ENCODE measurements at places on chromosomes 6 and 20. TPM values are rescaled to one million over a fixed set of nuclear protein-coding genes. Genes with fewer than 3 reads are reported as not detected.

GRCh38 chr6:35094183-35094582 is 47.0 kb downstream of the TCP11 start:
- H3K36me3 ChIP-seq = peaks cover 2% of the 10 kb centered on the region
- H3K4me1 ChIP-seq = peaks cover 77% of the 10 kb centered on the region
- H3K4me3 ChIP-seq = no peak overlapping the region
- peak overlapping the region; percentile 12 for H3K27ac ChIP-seq
- DNase-seq = no peak
- no peaks in the 10 kb centered on the region for H3K27me3 ChIP-seq

DNA sequence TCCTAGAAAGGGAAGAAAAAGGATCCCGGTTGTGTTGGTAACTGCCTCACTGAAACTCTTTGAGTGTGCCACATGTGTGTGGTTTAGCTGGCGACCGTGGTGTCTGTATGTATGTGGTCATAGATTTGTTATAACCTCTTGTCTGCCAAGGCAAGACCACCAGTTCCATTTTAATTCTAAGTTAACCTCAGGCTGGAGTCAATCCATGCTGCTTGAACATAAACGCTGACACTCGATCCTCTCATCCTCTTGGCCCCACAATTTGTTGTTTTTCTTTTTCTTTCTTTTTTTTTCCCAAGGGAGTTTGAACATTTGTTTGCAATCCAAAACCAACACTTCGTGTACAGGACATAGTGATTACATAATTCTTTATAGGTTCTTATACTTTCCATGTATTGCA is 318.9 kb upstream of the JAG1 start:
- H3K4me1 ChIP-seq = peaks cover 35% of the 10 kb centered on the region
- no peak overlapping the region for H3K4me3 ChIP-seq
- peaks cover 2% of the 10 kb centered on the region for H3K36me3 ChIP-seq
- peak overlapping the region; percentile 62 for H3K27ac ChIP-seq

DNA sequence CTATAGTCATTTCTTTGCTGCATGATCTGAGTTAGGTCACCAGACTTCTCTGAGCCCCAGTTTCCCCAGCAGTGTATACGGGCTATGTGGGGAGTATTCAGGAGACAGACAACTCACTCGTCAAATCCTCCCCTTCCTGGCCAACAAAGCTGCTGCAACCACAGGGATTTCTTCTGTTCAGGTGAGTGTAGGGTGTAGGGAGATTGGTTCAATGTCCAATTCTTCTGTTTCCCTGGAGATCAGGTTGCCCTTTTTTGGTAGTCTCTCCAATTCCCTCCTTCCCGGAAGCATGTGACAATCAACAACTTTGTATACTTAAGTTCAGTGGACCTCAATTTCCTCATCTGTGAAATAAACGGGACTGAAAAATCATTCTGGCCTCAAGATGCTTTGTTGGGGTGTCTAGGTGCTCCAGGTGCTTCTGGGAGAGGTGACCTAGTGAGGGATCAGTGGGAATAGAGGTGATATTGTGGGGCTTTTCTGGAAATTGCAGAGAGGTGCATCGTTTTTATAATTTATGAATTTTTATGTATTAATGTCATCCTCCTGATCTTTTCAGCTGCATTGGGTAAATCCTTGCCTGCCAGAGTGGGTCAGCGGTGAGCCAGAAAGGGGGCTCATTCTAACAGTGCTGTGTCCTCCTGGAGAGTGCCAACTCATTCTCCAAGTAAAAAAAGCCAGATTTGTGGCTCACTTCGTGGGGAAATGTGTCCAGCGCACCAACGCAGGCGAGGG is 594 bp upstream of the CDKN1A start:
- no peak for DNase-seq
- H3K27me3 ChIP-seq = no peaks in the 10 kb centered on the region
- H3K4me3 ChIP-seq = peak overlapping the region; percentile 66
- H3K4me1 ChIP-seq = peaks cover 53% of the 10 kb centered on the region
- peak overlapping the region; percentile 99 for H3K27ac ChIP-seq

The ADGB gene
- not detected for total RNA-seq

DNA sequence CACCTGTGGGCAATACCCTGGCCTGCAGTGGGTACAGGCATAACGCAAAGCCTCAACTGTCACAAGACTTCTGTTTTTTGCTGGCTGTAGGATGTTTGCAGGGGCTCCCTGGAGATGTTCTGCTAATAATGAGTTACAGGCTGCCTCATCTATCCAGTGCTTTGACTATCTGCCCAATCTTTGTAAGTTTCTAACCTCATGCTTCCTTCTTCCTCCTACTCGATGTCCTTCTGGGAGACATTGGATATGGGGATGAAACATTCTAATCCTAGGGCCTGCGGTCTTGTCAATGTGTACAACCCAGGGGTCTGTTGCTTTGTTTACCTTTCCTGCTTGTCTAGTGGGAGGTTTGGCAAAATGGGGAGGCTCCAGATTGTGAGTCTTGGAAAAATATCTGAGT is 136.8 kb upstream of the TCF21 start:
- no peaks in the 10 kb centered on the region for H3K27me3 ChIP-seq
- H3K4me3 ChIP-seq = no peak overlapping the region
- H3K27ac ChIP-seq = peak overlapping the region; percentile 87
- peaks cover 57% of the 10 kb centered on the region for H3K4me1 ChIP-seq
- no peaks in the 10 kb centered on the region for H3K36me3 ChIP-seq

- no peak for DNase-seq
- H3K27ac ChIP-seq = no peak overlapping the region
- H3K4me3 ChIP-seq = no peak overlapping the region
Observed at GRCh38 chr20:53387983-53388675, 205.5 kb downstream of the ZNF217 start.

The GNAS-AS1 gene
- total RNA-seq = 1.1 TPM

GRCh38 chr20:23308024-23308423 is 42.6 kb upstream of the NXT1 start:
- H3K4me1 ChIP-seq = peaks cover 6% of the 10 kb centered on the region
- peaks cover 19% of the 10 kb centered on the region for H3K27me3 ChIP-seq
- DNase-seq = no peak
- no peak overlapping the region for H3K4me3 ChIP-seq
- H3K27ac ChIP-seq = no peak overlapping the region
- H3K36me3 ChIP-seq = no peaks in the 10 kb centered on the region

DNA sequence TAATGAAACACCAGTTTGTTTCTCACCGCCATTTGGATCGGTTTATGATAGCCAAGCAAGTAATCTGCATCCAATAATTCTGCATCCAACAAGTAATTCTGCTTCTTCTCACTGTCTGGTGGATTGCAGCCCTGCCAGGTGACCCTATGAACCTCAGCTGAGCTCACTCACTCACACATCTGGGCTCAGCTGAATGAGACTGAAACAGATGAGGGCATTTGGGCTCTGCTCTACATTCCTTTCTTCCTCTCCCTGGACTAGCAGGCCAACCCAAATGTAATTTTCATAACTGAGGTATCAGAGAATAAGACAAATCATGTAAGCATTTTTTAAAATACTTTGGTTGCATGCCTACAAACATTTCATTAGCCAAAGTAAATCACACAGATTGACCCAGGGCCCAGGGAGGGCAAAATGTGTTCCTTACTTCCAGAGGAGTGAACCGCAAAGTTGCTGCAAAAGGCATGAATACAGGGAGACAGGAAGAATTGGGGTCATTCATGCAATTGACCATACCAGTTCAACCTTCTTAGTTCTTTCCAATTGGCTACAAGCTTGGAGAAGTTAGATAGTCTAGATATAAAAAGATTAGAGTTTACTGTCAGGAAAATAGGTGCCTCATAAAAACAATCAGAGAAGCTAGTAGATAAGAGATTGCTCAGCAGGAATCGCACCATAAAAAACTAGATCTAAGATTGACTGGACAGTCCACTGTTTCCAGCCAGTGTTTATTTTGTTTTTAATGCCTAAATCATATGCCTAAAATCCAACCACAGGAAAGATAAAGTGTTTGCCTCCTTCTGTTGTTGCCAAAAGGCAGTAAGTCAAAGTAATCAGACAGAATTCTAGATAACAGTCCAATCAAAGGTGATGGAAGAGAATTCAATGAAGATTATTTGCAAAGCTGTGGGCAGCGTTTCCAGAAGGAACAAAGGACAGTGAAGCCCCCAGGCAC is 43.7 kb downstream of the CBLN4 start:
- H3K4me3 ChIP-seq = no peak overlapping the region
- no peaks in the 10 kb centered on the region for H3K36me3 ChIP-seq

The MRAP2 gene
- 19.5 TPM for total RNA-seq

DNA sequence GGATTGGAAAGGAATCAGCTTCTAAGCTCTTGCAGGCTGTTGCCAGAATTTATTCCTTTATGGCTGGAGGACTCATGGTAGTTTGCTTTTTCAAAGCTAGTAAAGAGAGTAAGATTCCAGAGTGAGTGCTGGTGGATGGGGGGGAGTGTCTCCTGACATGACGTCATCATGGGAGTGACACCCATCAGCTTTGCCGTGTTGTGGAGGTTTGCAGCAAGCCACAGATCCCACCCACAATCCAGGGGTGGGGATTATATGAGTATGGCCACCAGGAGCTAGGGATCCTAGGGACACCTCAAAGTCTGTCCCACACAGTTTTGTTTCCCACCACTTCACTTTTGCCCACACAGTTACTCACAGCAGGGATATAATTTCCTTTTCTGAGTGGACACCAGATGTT is 28.7 kb upstream of the PMEPA1 start:
- DNase-seq = no peak
- no peak overlapping the region for H3K4me3 ChIP-seq
- H3K4me1 ChIP-seq = peaks cover 11% of the 10 kb centered on the region
- H3K27me3 ChIP-seq = no peaks in the 10 kb centered on the region

The NQO2 gene
- 35.1 TPM for total RNA-seq

GRCh38 chr6:163170294-163170883 is 244.1 kb upstream of the QKI start:
- no peak for DNase-seq
- H3K4me1 ChIP-seq = no peaks in the 10 kb centered on the region
- H3K36me3 ChIP-seq = no peaks in the 10 kb centered on the region
- H3K27me3 ChIP-seq = no peaks in the 10 kb centered on the region
- H3K4me3 ChIP-seq = no peak overlapping the region
- no peak overlapping the region for H3K27ac ChIP-seq

DNA sequence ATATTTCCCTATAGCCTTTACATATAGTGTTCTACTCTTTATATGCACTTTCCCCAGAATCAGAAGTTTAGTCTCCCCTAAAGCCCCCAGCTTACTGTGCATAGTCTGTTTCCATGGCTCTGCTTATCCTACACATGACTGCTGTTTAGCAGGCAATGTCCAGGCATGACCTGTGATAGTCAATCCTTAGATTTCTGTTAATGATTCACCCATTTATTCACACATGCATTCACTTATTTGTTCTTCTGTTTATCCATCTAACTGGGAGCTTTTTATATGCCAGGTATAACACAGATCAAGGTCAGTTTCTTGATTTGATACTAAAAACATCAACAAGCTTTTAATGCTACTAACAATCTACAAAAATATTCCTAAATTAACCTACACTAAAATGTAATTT is 300.8 kb downstream of the PHF3 start:
- no peak overlapping the region for H3K27ac ChIP-seq
- H3K4me3 ChIP-seq = no peak overlapping the region
- H3K4me1 ChIP-seq = no peaks in the 10 kb centered on the region
- peaks cover 7% of the 10 kb centered on the region for H3K27me3 ChIP-seq

DNA sequence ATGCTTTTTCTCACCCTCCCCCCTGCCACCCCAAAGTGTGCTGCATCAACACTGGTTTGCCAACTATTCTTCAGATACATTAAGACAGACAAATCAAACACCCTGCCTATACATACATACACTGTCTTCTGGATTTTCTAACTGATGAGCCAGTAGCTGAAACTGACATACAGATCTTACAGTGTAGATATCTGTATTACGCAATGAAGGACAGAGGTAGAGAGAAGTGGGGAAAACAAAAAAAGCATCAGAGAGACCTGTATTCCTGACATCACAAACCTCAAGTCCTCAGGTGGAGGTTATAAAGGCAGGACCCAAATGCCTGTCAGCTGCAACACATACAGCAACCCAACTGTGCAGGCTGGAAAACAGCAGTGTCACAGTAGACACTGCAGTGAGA is 535.4 kb downstream of the HACE1 start:
- H3K4me3 ChIP-seq = no peak overlapping the region
- DNase-seq = no peak
- peaks cover 18% of the 10 kb centered on the region for H3K4me1 ChIP-seq
- no peaks in the 10 kb centered on the region for H3K36me3 ChIP-seq

DNA sequence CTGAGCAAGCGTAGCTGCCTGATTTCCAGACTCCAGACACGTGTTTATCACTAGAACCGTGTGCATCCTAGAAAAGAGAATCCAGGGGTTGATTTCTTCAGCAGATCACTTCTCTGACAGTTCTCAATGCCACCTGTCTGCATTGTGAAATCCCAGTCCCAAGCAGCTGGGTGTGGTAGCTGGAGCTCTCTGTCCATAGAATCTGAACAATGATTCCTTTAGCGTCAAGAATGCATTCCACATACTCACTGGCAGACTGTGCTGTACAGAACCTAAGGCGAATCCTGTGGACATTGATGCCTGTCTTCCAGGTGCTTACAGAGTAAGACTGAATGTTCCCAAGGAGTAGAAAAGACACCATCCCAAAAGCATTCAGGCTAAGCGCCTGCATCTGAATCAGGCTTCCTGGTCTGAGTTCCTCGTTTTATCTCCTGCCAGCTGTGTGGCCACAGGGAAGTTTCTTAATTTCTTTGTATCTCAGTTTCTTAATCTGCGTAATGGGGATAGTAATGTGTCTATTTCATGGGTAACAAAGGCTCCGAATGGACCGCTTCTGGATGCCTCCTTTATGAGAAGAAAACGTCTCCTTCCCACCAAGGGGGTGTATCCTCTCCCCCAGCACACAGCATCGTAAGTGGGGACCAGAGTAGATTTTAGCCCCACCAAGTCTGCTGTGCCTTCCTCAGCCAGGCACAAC is 10.4 kb upstream of the TRAF3IP2 start:
- H3K27ac ChIP-seq = no peak overlapping the region
- no peaks in the 10 kb centered on the region for H3K36me3 ChIP-seq
- no peak for DNase-seq

The CALHM4 gene
- not detected for total RNA-seq

The LAMA2 gene
- 1.9 TPM for total RNA-seq

The IL17F gene
- total RNA-seq = not detected

GRCh38 chr20:2798814-2799213 is 1.6 kb downstream of the CPXM1 start:
- H3K4me3 ChIP-seq = no peak overlapping the region
- peaks cover 16% of the 10 kb centered on the region for H3K4me1 ChIP-seq
- H3K36me3 ChIP-seq = peaks cover 3% of the 10 kb centered on the region
- H3K27me3 ChIP-seq = peaks cover 29% of the 10 kb centered on the region

DNA sequence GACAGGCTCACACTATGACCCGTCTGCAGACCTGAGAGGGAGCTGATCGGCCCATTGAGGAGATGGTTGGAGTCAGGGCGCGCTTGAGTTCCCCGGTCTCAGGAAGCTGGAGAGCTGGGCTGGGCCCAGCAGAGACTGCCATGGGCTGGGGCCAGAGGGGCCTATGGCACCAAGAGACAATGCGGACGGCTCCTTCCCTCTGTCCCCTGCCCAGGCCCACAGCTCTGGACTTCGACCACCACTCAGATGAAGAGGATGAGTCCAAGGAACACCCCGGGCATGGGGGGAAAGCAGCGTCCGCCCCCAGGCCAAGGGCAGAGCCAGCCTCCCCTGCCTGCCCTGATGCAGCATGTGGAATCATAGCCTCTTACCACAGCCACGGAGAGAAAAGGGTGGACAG is 40.2 kb upstream of the PHACTR3 start:
- no peak overlapping the region for H3K4me3 ChIP-seq
- H3K27me3 ChIP-seq = peaks cover 25% of the 10 kb centered on the region
- no peak for DNase-seq
- H3K36me3 ChIP-seq = no peaks in the 10 kb centered on the region
